Activated CD8-positive, alpha-beta memory T cell treated with anti-CD3 and anti-CD28 coated beads, Interleukin-2, amount 50 U/mL, for 4 hours (primary cell): ENCODE measurements at places on chromosomes 5 and 9.
A peak's percentile ranks its signal among the peaks of the same experiment; 100 is the strongest.

GRCh38 chr9:108167136-108167900 is 677.7 kb upstream of the KLF4 start:
- no peak for DNase-seq

- no peak for DNase-seq
Measured at GRCh38 chr9:128882677-128883603, 1.0 kb downstream of the LRRC8A start.

- no peak for DNase-seq
Measured at GRCh38 chr9:135297456-135298075, 182.0 kb upstream of the PPP1R26 start.

DNA sequence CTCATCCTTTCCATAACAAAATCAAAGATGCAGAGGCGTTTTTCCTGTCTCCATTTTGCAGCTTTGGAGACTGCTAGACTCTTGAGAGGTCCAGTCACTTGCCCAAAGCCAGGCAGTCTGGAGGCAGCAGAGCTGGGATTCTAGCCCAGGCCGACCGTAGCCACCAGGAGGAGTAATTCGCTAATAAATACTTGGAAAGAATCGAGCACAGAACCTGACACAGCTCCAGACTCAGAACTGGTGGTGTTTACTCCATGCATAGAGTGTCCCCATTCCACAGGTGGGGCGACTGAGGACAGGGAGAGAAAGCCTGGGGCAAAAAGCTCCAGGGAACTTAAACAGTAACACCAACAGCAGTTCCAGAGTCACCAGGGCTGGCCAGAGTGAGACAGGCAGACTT is 10.7 kb upstream of the CERCAM start:
- DNase-seq, result no peak

DNA sequence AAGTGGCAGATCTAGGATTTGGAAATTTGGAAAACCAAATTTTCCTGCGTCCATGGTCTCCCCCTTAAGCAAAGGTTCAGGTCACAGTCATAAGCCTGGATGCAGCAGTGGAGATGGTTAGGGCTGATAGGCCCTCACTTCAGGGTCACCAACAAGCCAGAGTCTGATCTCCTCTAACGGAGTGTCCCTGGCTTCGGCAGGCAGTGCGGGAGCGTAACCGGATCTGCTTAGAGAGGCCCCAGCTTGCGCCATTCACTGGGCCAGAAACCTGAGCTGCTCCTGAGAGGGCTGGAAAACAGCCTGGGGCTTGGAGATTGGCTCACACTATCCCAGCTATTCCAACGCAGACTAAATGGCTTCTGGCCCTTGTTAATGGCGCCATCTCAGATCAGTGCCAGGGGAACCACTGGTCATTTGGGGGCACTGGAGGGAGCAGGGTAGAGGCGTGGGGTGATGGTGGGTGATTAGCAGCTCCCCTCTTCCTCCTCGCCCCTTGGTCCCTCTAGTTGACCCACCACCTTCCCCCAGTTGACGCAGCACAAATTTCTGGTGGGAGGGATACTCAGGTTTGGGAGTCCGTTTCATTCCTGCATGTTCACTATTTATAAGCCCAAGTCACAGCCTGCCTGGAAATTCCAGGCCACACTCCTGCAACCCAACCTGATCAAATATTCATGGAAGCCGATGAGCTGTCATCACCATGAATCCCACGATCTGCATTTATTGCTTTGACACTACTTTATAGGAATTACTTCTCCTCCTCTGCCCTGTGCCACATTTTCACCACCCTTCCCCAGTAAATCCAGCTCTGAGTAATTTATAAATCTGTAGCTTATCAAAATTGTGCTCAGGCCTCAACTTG is 134.6 kb upstream of the CPEB4 start:
- no peak for DNase-seq

DNA sequence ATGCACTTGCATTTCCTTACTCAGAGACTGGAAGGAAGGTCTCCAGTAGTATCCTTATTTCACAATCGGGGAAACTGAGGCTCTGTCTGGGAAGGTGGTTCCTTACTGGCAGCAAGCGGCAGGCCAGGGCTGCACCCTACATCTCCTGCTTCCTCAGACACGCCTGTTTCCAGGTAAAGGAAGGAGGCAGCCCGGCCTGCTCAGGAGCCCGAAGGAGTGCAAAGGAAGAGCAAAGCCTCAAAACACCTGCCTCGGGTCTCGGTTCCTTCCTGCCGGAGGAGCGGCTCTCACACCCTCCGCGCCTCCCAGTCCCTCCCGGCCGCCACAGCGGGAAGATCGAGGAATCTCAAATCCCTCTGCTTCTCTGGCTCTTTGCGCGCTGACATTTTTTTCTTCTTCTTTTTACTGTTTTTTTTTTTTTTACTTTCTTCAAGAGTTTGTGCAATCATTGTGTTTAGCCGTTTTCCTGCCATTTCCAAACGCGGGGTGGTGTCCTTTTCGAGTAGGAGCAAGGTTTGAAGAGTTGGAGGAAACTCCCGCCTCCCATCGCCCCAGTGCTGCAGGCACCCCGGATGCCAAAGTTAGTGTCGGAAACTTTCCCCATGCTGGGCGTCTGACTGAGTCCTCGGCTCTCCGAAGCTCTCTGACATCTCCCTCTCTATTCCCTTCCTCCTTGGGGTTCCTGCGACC is 1.0 kb downstream of the GGTA1 start:
- no peak for DNase-seq

DNA sequence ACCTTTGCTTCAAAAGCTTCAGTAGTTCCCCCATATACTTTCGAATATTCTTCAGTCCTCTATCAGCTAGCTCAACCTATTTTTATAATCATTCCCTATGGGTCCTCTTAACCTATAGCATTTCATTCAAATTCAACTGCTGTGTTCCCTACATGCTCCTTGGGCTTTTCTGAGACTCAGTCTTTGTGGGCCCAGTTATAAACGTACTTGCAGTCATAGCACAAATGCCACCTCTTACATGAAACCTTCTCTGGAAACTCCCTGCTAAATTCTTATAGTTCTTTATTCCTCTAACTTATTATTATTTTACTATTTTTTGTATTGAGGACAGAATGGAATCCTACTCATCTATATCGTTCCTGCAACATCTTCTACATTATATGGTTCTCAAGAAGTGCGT is 24.7 kb downstream of the MLANA start:
- DNase-seq, result no peak

GRCh38 chr9:7192266-7192665 is 434.5 kb downstream of the KDM4C start:
- no peak for DNase-seq

- peak; percentile 71 for DNase-seq
Measured at GRCh38 chr9:127776195-127776923, 2.1 kb downstream of the SH2D3C start.

- DNase-seq, result no peak
Measured at GRCh38 chr5:102591650-102592049, 92.8 kb upstream of the SLCO6A1 start.

DNA sequence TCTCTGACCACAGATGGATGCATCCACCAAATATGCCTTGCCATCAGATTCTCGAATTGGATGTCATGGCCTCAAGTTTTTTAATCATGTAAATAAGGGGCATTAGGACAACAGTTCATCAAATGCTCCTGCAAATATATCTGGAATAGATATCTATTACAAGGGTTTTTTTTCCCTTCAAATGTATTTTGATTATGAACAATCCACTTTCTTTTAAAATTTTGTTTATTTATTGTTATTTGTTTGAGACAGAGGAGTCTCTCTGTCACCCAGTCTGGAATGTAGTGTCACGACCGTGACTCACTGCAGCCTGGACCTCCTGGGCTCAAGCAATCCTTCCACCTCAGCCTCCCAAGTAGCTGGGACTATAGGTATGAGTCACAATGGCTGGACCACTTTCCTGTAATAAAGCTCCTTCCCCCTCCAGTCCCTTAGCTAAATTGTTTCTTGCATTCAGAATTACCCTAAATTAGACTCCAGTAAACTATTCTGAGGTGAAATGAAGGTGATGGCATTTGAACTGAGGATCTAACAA is 1412.1 kb downstream of the EFNA5 start:
- no peak for DNase-seq

- DNase-seq, result no peak
Measured at GRCh38 chr5:181224390-181225229, 1.5 kb downstream of the TRIM41 start.

- DNase-seq, result no peak
Measured at GRCh38 chr5:15124871-15125568, 253.4 kb upstream of the ANKH start.

- DNase-seq, result no peak
Measured at GRCh38 chr9:117409321-117409720, 5.5 kb downstream of the ASTN2 start.

DNA sequence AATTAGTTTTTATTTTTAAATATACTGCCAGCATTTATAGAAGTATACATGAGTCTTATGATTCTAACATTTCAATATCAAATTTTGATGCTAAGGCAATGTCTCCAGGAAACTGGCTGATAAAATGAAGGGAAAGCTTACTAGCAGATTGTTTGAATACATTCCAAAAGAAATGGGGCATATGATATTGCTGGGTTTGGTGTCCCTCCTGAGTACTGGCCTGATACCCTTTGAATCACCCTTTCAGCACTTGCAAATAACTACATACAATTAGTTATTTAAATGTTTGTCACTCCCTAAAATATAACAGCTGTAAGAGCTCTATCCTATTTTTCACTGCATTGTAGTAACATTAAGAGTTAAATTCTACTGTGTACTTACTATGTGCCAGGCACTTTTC is 360.8 kb downstream of the HCN1 start:
- no peak for DNase-seq
